ENCODE measurements at places on chromosomes 2 and 18.

DNA sequence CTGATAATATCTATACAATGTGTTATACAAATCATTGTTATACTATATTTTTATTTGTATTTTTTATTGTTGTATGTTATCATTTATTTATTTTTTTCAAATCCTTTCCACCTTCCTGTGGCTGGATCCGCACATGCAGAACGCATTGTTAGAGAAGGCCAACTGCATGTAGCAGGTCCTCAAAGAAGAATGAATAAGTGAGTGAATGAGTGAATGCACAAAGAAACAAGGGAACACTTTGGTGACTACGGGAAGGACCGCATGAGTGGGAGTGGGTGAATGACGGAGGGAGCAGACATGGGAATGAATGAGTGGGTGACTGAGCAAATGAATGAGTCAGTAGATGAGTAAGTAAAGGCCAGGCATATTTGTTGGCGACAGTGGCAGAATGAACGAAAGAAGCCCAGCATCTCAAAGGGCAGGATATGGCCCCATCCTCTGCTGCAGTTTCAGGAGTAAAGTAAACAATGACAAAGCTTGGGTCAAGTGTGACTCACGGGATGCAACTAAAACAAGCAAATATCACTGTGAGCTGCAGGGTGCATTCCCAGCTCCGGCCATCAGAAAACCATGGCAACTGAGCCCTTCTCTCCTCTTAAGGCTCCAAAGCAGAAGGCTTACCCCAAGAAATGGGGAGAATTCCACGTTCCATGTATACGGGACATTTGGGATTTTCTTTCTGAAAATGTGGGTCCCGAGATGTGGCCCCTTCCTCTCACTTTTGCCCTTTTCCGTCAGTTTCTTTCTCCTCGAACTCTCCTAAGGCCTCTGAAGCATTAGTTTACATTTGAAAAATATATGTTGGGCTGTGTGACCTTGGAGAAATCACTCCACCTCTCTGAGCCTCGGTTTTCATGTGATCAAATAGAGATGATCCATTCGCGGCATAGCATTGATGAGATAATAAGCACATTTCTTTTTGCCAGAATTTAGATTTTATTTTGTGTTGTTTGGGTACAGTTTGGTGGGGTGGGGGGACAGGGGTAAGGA, 24.5 kb downstream of the KCNF1 start:
- peak; percentile 89 for DNase-seq

GRCh38 chr2:165196411-165196810, 7.4 kb downstream of the SCN3A start:
- no peak for DNase-seq

GRCh38 chr18:67142604-67143003, 373.9 kb downstream of the DSEL start:
- no peak for DNase-seq

- no peak for DNase-seq
Measured at GRCh38 chr2:99181624-99182000, 628 bp downstream of the MRPL30 start.

GRCh38 chr2:41853427-41854191, 194.2 kb upstream of the PKDCC start:
- peak; percentile 64 for DNase-seq

GRCh38 chr2:226652369-226652768, 147.3 kb downstream of the IRS1 start:
- peak; percentile 89 for DNase-seq

- DNase-seq, result no peak
Measured at GRCh38 chr2:105652014-105652796, 92.5 kb upstream of the NCK2 start.

GRCh38 chr2:103159018-103159417, 397.2 kb downstream of the TMEM182 start:
- no peak for DNase-seq

DNA sequence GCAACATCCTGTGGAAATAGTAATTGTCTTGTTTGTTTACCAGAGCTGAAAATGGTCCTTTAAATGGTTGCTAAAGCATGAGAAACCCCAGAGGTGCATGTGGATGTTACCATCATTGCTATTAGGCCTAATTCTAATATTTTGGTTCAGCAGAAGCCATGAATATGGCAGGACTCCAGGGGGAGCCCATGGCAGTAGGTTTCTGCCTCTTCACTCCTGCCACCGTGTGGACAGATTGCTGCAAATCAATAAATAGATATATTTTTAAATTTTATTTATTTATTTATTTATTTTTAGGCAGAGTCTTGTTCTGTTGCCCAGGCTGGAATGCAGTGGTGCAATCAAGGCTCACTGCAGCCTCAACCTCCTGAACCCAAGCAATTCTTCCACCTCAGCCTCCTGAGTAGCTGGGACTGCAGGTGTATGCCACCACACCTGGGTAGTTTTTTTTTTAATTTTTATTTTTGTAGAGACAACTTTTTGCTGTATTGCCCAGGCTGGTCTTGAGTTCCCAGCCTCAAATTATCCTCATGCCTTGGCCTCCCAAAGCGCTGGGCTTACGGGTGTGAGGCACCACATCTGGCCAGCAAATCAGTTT, 54.9 kb upstream of the CAPN13 start:
- DNase-seq, result peak; percentile 59

GRCh38 chr2:184920451-184920965, 322.2 kb downstream of the ZNF804A start:
- no peak for DNase-seq

GRCh38 chr2:74005786-74006185, 21.1 kb downstream of the TET3 start:
- no peak for DNase-seq

DNA sequence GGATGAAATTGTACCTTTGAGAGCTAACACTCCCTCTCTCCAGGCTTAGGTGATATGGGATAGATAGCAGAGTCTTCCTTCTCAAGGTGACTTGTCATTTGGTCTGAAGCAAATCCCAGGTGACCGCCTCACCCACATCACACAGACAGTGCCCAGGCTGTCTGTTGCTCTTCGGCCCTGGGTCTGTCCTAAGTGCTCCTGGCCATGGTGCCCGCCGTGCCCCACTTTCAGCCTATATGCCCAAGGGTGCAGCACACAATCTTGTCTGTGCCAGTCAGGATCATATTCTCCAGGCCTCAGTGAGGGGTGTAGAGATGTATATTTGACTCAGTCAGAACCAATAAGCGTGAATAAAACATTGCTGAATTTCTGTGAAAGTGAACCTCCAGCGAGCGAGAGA, 326.8 kb downstream of the DYSF start:
- no peak for DNase-seq

DNA sequence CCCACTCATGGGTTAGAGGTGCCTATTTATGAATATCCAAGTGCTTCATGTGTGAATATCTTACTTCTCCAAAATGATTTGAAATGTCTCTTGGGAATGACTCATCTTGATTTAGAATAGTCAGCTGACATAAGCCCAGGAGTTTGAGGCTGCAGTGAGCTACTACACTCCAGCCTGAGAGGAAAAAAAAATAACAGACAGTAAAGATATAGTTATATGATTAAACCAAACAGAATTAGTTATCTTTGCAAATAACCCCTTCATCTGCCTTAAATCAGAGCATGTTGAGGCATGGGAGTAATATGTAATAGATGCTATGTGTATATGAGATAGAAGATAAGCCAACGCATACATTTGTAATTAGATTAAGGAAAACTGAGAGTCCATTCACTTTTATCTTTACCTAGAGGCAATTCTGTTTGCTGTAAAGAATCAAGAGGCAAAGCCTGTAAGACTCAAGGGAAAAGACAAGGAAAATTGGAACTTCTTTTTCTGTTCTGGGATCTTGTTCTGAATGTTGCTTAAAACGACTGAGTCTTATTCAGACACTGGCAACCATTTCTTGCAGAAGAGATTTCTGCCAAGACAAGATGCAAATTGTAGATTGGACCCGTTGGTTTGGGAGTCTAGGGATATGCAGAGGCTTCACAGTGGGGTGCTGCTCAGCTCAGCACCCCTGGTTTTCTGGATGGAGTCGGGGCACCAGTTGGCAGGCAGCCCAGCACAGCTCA, 104.4 kb downstream of the LIPG start:
- no peak for DNase-seq

DNA sequence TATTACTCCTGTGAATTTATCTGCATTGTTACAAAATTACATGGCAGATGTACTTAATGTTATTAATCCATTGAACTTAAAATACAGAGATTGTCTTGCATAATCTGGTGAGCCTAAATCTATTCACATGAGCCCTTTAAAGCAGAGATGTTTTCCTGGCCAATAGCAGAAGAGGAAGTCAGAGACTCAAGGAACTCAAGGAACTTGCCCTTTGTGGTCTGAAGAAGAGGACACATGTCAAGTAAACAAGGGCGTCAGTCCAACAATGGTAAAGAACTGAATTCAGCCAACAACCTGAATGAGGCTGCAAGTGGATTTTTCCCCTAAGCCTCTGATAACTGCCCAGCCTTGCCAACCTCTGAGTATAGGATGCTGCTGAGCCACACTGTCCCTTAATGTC, 356.3 kb upstream of the PKDCC start:
- DNase-seq, result no peak

DNA sequence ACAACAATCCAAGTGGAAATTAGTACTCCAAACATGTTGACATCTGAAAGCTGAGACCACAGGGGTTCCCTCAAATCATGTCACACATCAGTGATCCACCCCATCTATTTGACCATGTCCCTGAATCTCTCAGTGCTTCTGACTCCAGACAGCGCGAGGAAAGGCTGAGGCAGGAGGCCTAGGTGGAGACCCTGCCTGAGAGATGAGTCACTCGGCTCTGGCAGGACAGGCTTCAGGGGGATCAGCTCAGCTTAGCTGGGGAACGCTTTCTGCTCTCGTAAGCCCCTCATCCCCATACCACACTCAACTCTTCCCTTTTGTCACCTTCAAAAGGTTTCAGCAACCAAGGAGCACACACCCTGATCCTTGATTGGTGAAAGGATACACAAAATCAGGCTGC, 5.8 kb upstream of the FAM228A start:
- no peak for DNase-seq

GRCh38 chr2:45782986-45783385, 131.5 kb downstream of the PRKCE start:
- DNase-seq, result no peak

GRCh38 chr2:167293943-167294775, 405.9 kb downstream of the XIRP2 start:
- peak; percentile 12 for DNase-seq

- DNase-seq, result no peak
Measured at GRCh38 chr18:23752796-23753195, 63.5 kb downstream of the LAMA3 start.

GRCh38 chr2:17166506-17166905, 351.7 kb downstream of the RAD51AP2 start:
- no peak for DNase-seq

- no peak for DNase-seq
Measured at GRCh38 chr2:172823261-172823850, 87.7 kb downstream of the RAPGEF4 start.

DNA sequence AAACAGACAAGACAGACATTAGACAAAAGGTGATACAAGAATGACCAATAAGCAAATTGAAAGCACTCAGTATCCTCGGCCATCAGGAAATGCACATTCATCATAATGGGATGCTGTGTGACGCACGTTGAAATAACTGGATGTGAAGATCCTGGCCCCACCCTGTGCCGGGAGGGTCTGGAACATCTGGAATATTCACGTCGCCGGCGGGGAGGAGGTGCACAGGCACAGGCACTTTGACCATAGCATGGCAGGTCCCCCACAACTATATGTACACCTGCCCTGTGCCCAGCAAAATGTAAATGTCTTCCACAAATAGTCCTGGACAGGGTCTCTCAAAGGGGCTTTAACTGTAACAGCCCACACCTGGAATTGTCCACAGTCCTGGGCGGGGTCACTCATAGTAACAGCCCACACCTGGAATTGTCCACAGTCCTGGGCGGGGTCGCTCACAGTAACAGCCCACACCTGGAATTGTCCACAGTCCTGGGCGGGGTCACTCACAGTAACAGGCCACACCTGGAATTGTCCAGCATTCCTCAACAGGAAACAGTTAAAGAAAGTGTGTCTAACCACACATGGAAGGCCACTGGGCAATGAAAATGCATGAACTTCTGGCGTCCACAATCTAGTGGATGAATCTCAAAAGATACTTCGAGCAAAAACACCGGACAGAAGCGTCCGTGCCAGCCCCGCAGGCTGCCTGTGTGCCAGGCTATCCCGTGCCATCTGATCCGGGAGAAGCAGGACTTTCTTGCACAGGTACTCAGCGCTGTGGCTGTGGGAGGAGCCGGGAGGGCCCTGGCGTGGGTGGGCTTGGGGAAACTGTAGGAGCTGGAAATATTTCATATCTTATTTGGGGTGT, 113.4 kb downstream of the RTP5 start:
- DNase-seq, result no peak

DNA sequence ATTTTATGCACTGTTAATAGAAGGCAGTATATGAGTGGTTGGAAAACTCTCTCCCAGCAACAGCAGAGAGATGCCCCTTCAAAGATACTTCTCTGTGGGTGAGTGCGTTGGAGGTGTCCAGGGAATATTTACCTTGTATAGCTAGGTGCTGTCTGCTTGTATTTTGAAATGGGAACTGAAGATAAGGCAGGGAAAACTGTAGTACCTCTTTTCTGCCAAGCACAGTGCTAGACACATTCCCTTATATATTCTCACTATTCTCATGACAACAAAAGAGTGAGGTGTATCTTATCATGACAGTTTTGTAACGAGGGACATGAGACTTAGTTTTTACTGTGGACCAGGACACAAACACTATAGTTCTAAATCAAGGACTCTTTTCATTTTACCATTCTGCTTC, 2.1 kb downstream of the TTC39C start:
- no peak for DNase-seq

DNA sequence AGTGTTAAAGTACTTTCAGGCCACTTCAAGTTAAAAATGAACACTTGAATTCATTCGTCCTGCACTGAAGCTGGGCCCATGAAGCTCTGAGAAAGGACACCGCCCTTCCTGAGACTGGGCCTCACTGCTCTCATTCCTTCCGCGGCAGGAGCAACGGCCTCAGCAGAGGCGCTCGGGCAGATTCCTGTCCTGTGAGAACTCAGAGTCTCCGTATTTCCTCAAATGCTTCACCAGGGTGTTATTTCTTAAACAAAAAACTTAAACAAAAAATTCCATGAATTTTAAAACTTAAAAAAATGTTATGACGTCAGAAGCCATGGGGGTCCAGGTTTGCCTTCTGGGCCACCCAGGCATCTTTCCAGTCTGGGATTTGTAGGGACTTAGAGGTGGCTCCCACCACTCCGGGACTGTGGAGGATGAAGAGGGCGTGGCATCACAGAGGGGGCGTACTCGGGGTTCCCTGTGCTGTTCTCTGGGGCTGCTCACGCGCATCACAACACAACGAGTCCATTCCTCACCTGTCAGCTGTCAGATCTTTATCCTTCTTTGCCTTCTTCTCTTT, 115.9 kb upstream of the ASB18 start:
- no peak for DNase-seq

DNA sequence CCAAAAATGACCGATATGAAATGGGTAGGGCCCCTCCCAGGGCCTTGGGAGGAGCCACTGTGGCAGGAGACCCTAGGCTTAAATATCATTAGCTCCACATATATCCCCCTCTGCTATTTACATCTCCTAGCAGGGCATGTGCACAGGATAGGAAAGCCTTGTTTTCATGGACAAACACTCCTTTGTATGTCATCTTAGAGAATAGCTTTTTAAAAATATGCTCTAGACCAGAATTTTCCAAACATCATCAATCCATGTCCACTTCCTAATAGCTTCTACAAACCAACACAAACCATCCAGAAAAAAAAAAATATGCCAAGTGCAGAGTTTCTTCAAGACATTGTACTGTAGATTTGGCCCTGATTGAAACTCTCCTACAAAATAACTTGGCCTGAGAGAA, 10.8 kb downstream of the DAPL1 start:
- DNase-seq, result no peak

Measured in muscle of back (tissue), 13 donors.